Stimulated activated CD4-positive, alpha-beta T cell treated with anti-CD3 and anti-CD28 coated beads, Interleukin-15, amount 100 ng/mL, for 24 hours (primary cell): ENCODE measurements at places on chromosomes 13 and 19.

DNA sequence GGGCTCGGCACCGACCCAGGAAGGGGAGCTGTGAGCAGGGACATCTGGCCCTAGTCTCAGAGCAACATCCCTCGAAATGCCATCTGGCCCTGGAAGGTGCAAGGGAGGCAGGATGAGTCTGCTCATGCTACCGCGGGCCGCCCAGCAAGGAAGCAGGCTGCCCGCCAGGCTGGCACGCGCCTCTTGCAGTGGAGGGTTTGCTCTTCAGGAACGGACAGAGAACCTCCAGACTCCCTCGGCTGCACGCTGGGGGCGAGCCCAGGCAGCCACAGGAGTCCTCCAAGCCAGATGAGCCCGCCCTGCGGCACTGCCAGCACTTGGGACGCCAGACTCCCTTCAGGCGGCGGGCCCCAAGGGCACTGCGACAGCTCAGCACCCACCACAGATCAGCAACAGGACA is 10.1 kb upstream of the ATP8B3 start:
- no peak for DNase-seq

DNA sequence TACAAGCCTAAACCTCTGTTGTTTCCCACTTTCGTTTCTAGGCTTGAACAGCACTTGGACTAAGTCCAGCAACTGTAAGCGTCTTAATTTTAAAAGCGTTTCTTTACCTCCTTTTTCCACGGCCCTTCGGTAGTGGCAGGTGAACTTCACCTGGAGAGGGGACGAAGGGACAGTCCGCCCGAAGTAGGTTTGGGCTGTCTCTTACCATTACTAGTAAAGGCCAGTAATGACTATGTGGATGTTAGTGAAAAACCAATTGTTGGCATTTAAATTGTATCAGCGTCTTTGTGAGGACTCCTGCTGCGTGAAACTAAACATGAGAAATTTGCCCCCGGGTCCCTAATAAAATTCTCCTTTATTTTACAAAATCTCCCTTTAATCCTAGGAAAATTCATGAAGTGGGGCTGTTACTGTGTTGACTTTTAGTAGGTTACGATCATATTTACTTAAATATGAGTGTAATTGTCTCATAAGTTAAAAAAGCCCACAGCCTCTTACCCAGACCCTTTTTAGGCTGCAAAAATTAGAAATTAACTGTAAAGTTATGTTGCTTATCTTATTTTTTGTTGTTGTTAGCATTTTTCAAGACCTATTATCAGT is 983 bp downstream of the ITM2B start:
- no peak for DNase-seq

DNA sequence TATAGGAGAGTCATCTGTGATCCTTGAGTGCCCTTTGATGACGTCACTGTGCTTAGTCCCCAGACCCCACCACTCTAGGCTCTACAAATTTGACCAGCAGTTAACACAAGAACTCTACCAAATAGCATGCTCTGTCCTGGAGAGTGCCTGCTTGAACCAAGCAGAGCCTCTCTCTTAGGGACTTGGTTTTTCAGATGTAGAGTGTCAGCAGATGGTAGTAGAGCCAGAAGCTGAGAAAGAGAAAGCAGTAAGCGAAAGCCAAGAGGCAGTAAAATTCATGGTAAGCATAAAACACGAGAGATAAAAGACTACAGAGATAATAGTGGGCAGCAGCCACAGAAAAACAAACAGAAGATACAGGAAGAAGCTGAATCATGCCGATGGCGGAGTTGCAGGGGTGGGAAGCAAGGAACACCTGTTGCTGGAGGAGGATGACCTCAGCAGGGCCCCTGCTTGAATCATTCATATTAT is 193.3 kb downstream of the SLC7A1 start:
- no peak for DNase-seq

- no peak for DNase-seq
These were observed 153.6 kb downstream of the KCTD15 start for GRCh38 chr19:33950091-33950750.

- DNase-seq: no peak
These were observed 275.2 kb upstream of the GPC6 start for GRCh38 chr13:92951273-92951890.

- DNase-seq: peak; percentile 96
These were observed 2.9 kb downstream of the IER2 start for GRCh38 chr19:13152974-13153568.

DNA sequence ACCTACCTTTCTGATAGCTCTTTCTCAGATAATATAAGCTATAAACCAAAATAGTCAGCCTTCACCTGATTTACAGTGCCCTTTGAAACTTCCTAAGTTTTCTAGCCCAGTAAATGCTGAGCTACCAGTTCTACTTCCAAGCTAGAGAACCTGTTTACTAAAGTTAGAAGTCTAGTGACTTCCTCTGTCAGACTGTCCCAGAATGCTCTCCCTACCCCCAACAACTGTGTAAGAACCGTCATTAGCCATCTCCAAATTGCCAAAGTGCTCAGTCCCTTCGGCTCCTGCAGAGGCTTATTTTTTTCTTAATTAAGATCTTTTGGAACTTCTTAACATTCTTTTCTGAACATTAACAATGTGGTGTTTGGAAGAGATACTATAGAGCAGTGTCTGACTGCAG is 3.2 kb upstream of the ABCC4 start:
- DNase-seq: no peak

- DNase-seq: peak; percentile 24
These were observed 20.9 kb downstream of the COG6 start for GRCh38 chr13:39676315-39676876.

DNA sequence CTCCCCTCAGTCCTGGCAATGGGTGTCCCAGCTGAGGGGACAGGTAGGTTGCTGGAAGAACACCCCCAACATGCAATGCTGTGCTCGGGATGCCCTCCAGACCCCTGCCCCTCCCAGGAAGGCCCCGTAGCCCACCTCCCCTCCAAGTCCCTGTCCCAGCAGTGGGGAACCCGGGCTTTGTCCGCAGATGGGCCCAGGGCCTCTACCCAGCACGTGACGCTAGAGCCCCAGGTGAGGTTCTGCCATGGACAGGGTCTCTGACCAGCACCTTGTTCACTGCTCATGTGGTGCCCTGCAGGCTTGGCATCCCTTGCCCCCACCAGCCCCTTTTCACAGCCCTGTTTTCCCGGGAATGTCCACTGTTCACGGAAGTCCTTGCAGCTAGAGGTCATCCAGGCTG is 220.0 kb upstream of the SGCG start:
- no peak for DNase-seq

DNA sequence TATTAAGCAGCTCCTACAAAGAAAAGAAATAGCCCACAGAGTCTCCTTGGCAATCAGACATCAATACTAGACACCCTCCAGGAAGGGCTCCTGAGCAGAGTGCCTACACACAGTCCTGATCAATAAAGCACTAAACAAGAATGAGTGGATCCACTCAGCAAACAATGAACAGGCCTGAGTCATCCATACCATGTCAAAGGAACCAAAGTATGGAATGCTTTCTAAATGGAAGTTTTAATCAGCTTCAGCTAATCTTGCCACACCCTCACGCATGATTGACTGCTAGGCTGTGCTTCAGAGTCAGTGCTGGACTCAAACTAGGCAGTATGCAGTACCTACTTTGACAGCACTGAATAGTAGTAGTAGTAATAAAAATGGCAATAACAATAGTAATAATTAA is 392.7 kb upstream of the HTR2A start:
- DNase-seq: no peak

DNA sequence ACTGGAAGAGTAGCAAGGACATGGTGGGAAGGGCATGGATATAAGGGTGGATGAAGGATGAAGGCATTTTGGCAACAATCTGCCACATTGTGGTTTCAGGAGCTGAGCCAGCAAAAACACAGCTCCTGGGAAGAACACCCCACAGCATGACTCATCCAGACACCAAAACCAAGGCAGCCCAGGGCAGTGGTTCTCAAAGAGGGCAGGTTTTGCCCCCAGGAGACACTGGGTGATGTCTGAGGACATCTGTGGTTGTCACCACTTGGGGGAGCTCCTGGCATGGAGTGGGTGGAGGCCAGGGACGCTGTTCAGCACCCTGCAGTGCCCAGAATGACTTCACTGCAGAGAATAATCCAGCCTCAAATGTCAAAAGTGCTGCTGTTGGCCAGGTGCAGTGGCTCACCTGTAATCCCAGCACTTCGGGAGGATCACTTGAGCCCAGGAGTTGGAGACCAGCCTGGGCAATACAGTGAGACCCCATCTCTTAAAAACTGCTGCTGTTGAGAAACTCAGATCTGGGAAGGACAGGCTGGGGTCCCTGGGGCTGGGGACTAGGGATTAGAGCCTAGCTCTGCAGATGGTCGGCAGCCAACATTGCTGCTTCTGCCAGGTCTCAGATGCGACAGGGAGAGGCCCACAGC is 16.1 kb downstream of the ZFR2 start:
- peak; percentile 35 for DNase-seq

DNA sequence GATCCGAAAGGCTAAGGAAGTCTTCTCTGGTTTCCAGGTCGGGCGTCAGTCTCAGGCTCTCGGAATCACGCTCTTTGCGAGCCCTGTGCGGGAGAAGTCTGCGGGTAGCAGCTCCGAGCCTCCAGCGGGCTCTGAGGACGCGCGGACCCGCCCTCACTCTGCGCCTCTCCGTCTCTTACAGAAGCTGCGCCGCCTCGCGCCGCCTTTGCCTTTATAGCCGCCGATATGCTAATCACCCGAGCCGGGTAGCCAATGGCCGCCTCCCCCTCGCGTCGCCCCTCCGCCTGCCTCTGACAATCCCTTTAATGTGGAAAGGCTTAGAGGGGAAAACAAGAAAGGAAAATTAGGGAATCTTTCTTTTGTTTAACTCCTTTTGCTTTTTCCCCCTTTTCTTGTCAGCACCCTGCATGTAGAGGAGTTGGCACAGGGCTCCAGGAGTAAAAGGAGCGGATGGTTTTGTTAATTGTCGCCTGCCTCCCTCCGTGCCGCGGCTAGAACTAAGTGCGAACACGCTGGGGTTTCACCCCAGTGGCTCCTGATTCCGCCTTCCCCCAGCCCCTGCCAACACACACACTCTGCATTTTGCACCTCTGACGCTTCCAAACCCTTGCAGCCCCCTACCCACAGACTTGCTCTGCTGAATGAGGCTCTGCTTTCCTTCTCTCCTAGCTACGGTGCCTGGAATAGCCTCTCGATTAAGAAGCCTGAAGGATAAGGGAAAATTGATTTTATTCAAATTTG is at the start of gene PCDH8:
PCDH8 (minus strand) TSS at position 186 of the 741 bp plus-strand sequence. CDS start 204 bp downstream, outside the sequence.
- peak; percentile 44 for DNase-seq

DNA sequence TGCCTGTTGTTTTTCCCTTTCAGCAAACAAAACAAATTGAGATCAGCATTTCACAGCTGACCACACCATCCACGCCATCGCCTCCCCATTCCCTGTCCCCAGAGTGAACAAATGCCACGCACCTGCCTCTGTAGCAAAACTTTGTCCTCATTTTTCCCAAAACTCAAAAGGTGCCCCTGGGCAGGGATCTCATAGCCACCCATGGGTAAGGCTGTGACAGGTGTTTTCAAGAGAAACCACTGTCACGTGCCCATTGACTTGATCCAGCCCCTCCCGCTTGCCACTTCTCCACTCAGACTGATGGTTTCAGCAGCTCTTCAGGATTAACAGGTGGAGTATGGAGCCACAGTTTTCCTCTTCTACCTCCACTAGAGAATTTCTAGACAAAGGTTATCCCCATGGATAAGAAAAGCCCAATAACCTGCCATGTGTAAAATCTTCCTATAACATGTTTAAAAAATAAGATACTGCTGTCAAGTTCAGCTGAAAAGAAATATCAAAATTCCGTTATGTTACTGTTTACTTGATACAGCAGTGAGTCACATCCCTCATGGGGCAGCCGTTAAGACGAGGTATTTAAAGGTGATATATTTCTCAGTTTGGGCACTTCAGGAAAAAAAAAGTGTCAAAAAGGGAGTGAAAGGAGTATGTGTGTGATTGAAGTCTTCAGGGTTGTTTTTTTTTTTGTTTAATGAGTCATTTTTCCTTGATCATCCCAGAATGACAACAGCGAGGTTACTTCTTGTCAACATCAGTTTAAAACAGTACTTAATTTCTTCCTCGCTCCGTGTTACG is 63.5 kb upstream of the GPR183 start:
- no peak for DNase-seq

DNA sequence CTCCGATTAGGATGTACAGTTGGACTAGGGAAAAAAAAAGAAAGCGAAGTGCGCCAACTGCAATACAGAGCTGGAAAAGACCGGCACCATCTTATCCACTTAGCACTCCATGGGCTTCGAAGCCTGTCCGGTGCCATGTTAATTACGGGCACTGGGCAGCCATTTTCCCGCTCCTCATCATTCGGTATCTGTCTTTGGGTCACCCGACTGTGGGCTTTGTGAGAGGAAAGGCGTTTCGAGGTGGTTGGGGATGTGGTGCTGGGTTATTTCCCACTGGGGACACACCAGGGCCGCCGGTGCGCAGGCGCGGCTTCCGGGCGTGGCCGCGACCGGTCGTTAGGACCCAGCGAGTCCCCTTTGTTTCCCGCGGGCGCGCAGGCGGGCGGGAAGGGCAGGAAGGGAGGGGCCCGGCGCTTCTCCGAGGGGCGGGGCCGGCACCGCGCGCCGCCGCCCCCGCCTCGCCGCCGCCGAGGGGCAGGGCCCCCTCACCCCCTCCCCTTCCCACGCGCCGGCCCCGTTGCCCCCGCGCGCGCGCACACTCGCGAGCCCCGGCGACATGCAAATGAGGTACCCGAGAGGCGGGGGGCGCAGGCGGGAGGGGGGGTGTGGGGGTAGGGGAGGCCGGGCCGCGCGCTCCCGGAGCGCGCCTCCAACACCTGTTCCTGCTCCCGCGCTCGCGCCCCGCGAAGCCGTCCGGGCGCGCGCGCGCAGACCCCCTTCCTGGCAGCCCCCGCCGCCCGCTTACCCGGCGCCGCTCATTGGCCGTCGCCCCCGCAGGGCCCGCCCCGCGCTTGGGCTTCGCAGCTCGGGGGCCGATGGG is at the start of gene ZNF524:
ZNF524 (plus strand) TSS at position 447 of the 820 bp plus-strand sequence. CDS start 1,825 bp downstream, outside the sequence.
- peak; percentile 88 for DNase-seq

DNA sequence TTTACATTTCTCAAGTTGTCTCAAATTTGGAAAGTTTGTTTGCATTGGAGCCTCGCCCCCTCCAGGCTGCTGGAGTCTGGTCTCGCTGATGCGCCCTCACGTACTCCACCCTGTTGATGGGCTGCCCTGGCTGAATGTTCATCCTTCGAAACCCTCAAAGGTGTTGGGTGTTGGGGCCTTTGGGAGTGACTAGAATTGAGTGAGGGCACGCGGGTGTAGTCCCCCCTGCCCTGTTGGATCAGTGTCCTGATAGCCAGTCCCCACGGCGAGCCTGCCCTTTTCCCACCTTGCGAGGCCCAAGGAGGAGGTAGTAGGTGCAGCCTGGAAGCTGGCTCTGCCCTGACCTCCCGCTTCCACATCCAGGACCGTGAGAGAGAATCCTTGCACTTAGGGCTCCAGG is 14.8 kb downstream of the TFDP1 start:
- no peak for DNase-seq
